ENCODE measurements at places on chromosomes 16 and 17. TPM values are rescaled to one million over a fixed set of nuclear protein-coding genes. Genes with fewer than 3 reads are reported as not detected.
A peak's percentile ranks its signal among the peaks of the same experiment; 100 is the strongest.

The P2RX5 gene
- 2.5 TPM for total RNA-seq

The CHST6 gene
- 3.1 TPM for total RNA-seq

The TMC5 gene
- 50.1 TPM for total RNA-seq

The RCVRN gene
- not detected for total RNA-seq

The ZG16 gene
- not detected for total RNA-seq

The HGS gene
- total RNA-seq, result 164 TPM

The CD300LG gene
- total RNA-seq, result 9.6 TPM

The LYRM9 gene
- 26.8 TPM for total RNA-seq

DNA sequence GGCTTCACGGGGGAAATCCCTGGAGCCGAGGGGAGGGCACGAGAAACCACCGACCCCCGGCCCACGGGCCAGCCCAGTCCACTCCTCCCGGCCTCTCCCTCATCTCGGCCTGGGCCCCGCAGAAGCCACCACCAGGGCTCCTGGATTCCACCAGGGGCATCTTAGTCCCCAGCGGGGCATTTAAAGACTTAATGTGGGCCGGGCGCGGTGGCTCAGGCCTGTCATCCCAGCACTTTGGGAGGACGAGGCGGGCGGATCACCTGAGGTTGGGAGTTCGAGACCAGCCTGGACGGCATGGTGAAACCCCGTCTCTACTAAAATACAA is 24.1 kb upstream of the ABR start:
- no peak for DNase-seq

GRCh38 chr16:88005968-88006367 is 54.7 kb downstream of the BANP start:
- DNase-seq, result no peak

GRCh38 chr17:81200695-81201580 is 21.8 kb downstream of the CEP131 start:
- peak; percentile 61 for DNase-seq

DNA sequence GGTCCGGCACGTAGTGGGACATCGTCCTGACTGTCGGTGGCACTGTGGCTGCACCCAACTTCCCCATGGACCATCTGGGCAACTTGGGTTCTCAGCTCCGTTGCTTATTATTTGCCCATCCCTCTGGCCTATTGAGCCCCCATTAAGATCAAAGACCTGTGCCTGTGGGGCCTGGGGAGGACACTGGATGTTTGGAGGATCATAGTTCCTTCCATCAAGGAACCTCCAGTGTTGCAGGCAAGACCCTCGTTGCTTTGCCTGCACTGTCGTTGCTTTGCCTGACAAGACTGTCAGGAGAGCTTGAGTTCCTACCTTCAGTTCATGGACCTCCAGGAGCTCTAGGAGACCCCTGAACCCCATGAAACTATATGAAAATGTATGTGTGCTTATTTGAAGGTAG is 127.2 kb downstream of the CCDC144A start:
- DNase-seq, result no peak

- DNase-seq, result peak; percentile 78
Observed at GRCh38 chr17:42670789-42671657, 5.8 kb downstream of the PLEKHH3 start.

DNA sequence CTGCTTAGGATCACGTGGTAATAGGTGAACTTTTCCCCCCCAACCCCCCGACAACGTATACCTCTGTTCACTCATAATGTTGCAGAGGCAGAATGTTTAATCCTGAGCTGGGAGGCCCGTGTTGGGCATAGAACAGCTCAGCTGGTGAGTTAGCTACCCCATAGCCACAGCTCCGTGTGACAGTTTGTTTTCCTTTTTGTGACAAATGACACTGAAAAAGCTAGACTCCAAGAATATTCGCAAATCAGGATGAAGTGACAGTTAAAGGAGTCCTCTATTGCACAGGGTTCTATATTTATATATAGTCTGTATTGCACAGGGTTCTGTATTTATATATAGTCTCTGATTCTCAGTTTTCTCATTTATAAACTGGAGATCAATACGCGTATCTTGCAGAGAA is 33.8 kb downstream of the MYH13 start:
- DNase-seq, result no peak

DNA sequence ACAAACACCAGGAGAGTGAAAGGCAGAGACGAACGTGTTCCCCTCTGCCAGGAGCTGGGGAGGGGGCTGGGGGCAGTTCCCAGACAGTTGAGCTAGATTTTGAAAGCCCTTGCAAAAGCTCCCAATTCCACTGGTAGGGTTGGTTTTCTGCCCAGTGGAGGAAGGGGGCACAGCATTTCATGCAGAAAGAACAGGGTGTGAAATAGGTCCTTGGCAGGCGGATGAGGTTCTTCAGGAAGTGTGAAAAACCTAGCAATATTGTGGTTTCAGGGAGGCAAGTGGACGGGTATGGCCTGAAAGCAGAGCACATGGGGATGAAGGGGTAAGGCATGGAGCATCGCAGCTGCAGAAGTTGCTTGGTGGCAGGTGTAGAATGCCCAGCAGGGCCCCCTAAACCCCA is 248.3 kb downstream of the KATNIP start:
- DNase-seq, result no peak

DNA sequence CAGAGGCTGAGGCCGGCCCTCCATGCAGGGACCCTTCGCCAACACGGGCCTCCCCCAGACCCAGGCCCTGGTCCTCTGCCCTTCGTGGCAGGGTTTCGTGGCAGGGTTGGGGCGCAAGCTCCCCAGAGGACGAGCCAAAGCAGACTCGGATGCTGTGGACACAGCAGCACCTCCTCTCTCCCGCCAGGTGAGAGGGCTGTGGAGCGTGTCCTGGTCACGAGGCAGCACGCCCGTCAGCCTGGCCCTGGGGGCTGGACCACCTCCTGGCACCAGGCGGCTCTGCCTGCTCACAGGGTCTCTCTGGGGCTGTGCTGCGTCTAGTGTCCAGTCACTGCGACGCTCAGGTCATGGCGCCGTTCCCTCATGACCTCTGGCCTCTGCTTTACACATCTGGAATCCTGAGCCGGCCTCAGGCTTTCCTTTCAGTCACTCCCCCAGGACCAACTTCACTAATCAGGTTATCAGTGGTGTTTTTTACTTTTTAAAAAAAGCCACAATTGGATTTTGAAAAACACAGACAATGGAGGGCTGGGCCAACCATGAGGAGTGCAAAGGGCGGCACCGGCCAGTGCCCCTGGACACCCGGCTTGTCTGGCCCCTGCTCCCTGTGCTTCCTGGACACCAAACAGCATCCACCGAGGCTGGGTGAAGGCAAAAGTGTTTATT is 5.4 kb downstream of the NDUFAF8 start:
- DNase-seq, result no peak

DNA sequence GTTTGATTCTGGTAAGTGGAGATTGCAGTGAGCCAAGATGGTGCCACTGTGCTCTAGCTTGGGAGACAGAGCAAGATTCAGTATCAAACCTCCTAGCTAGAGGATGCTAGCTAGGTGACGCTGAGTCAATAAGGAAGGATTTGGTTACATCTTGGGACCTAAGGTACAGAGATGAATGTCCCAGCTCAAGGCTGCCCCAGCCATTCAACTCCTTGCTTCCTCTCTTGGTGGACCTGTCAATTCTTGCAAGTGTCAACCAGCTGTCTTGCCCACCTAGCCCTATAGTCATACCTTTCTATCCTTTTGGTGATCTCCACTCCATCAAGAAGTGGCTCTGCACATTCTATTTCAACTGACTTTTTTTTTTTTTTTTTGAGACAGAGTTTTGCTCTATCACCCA is 1.4 kb upstream of the MILR1 start:
- DNase-seq, result no peak

- no peak for DNase-seq
Observed at GRCh38 chr17:17356931-17357270, 53.7 kb downstream of the NT5M start.

DNA sequence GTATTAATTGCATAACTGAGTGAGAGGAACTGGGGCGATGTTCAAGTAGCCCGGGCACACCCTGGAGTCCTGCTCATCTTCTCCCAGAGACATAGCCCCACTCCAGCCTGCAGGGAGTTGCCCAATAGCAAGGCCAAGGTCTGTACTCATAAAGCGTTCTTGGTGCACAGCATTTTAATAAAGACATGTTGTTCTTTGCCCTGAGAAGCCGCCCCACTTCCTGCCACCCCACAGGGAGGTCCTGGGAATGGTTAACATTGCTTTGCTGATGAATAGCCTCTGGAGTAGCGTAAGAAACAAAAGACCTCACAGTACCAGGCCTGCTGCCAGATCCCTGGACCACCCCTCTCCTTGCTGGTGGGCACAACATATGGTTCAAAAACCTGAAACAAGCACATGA is 21.6 kb upstream of the CDH1 start:
- DNase-seq, result no peak

DNA sequence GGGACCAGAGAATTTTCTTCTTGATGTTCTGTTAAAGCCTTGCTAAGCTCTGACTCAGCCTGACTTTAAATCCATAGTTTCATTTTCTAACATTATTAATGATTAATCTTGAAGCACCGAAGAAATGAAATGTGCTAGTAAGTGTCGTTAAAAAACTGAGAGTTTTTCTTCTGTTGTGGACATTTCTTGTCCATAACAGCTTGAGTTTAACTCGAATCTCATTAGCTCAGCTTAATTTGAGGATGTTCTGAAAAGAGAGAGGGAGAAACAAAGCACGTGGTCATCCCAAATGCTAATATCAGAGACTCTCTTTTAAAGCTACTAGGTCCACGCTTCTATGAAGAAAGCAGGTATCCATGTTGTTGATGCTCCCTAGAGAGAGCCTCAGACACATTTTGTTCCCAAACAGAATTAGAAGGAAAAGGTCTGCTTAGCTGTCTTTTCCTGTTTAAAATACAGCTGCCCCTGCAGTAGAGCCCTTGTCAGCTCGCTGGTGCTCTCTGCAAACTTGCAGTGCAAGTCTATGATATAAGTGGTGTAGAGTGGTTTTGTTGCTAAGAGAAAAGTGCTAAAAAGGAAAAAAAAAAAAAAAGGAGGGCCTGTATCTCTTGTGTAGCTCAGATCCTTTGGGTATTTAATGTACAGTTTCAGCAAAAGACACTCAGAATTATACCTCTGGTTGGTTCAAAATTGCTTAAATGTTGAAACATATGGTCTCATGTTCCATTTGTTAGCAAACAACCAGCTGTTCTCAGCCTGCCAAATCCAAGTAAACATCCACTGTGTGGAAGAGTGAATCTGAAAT is 191.1 kb upstream of the TBX2 start:
- no peak for DNase-seq

DNA sequence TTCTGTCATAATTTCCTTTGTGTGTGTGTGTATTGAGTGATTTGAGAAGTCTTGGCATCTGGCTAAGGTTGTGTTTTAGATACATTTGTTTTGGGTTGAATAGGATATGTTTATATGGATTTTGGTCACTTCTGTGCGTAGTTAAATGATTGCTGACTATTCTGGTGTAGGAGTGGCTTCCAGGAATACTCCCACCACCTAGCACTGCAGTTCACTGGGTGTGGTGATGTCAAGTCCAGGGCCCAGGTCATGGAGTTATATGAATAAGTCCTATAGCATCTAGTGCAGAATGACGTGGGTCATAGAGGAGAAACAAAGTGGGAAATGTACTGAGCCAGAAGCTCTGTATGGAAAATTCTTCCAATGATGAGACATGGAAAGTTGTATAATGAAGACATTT is 465.4 kb upstream of the CCL2 start:
- no peak for DNase-seq

DNA sequence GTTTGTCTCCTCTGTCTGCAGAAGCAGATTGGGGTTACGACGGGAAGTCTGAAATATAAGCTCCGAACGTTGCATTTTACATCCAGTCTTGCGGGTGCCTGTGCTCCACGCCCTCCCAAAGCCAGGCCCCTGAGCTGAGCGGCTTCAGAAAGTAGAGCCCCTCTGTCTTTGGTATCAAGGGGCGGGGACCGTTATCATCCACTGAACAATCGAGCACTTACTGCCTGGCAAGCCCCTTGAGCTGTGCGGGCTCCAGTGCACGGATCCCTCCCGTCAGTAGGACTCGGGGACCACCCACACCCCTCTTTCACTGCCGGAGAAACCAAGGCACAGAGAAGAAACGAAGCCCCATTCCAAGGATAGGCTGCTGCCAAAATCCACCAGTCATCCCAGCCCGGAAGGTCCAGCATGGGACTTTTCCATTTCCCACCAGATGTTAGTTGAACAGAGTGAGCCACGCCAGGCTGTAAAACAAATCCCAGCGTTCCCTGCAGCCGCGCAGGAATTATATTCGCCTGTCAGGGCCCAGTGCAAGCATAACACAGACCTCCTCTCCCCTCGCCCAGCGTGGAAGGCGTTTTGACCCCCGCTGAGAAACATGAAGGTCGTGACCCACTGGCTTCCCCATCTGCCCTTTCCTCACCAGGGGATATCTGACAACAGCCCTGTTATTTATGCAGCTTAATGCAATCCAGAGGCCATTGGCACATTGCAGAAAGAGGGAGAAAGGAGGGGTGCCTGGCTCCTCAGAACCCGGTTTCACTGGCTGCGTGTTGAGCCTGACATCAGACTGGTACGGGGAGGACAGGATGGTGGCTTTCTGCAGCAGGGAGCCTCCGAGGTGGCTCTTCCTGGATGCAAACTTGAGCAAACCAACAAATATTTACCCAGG is 212.2 kb upstream of the FOXF1 start:
- no peak for DNase-seq

GRCh38 chr17:42928714-42929496 is 28.3 kb downstream of the G6PC1 start:
- peak; percentile 70 for DNase-seq

DNA sequence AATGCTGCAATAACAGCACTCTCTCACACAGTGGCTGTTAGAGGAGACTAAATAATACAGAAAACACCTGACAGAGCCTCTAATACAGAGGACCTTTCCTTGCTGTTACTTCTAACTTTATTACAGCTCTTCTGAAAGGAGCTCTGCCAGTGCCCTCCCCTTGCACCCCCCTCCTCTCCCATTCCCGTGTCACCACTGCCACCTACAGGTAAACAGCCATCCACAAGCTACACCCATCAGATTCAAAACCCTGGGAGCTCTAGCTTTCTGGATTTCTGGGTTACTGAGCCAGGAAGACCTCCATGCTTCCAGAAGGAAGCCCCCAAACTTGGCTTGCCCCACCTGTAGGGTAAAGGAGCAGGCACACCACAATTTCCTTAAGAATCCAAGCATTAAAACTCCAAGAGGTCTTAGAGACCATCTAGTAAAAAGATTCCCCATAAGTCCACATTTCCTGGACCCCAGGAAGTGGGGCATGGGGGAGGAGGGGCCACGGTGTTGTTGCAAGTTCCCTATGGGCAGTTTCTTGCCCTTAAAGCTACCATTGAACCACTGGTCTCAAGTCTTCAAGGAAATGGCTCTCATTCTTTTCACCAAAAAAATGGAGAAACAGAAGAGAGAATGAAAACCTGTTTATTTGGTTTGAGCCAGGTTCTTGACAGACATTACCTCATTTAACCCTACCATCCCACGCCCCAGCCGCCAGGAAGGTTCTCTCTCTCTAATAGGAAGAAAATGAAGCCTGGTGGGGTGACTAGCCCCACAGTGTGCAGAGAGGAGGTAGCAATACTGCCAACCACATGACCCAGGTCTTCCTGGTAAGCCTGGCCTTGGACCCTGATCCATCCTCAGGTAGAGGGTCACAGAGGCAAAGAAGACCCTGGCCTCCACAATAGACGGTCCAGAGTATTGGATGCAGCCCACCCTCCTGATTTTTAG is 52.8 kb downstream of the TOM1L2 start:
- DNase-seq, result no peak
